ENCODE measurements at places on chromosomes 3 and 15. TPM values are rescaled to one million over a fixed set of nuclear protein-coding genes. Genes with fewer than 3 reads are reported as not detected.

The KLHL6 gene
- 0.01 TPM for total RNA-seq

The SLC38A3 gene
- total RNA-seq = 0.06 TPM

The SEC61A1 gene
- 135 TPM for total RNA-seq

The WDR93 gene
- 0.26 TPM for total RNA-seq

The MYZAP gene
- 1.3 TPM for total RNA-seq

The EPHB3 gene
- total RNA-seq = 0.33 TPM

The LARP6 gene
- 71.1 TPM for total RNA-seq

The TKT gene
- 1,560 TPM for total RNA-seq
